KG1 (cell line): ENCODE measurements at places on chromosomes 16 and 17.

- no peak for DNase-seq
Measured at GRCh38 chr17:46082257-46082656, 83.2 kb downstream of the STH start.

DNA sequence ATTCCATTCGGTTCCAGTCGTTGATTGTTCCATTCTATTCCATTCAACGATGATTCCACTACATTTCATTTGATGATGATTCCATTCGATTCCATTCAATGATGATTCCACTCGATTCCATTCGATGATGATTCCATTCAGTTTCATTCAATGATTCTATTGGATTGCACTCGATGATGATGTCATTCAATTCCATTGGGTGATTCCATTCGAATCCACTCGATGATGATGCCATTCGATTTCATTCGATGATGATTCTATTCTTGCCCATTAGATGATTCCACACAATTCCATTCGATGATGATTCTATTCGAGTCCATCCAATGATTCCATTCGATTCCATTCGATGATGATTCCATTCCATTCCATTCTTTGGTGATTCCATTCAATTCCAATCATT, 1283.7 kb downstream of the TP53TG3F start:
- DNase-seq, result no peak

DNA sequence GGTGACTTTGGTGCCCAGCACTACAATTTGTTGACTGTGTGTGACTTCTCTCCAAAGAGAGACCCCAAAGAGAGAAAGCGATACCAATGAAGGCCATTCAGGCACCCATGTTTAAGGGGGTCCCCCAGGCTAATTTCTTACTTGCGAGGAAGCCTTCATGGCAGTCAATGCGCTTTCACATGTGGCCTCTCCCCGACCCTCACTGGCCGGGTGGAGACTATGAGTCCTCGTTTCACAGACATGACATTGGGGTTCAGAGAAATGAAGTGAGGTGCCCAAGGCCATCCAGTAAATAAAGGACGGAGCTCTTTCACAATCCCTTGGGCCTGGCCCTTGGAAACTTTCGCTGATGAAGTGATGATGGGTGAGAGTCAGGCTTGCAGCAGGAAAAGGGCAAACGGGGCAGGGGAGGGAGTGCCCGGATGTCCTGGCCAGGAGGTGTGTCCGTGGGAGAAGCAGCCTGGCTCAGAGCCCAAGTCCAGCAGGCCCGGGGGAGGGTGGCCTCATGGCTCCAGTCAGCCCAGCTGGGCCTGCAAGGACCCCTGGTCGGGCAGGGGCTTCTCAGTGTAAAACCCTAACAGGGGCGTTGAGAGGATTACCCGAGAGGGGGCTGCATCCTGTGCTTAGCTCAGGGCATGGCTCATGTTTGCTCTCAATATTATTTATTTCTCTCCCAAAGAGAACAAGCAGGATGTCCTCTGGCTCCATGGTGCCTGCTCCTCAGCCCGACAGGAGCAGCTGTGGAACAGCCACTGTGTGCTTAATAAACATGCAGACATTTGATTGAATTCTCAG, 14.7 kb downstream of the TBX2 start:
- no peak for DNase-seq

GRCh38 chr16:4123616-4124300, 7.5 kb upstream of the ADCY9 start:
- DNase-seq, result no peak

DNA sequence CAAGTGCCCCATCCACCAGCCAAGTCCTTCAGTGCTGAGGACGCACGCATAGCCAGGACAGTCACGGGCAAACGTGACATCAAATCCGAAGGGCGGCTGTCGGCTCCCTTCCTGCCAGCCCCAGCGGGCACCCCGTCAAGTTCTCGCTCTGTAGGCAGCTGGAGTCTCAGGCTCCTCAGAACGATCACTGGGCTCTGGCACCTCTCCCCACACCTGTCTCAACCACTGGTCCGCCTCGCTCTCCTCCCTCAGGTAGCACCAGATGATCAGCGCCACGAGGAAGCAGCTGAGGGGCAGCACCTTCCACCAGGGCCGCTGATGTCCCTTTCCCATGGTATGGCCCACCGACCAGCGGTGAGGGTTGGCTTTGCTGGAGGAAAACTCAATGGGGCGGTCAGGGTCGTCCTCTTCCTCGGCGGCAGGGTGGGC, 422 bp downstream of the UQCC4 start:
- no peak for DNase-seq

GRCh38 chr17:74987418-74987908, at the start of gene CDR2L:
TSS of gene CDR2L (plus strand) at chr17:74987632. CDS start at chr17:74988044, 412 bp downstream.
- peak; percentile 85 for DNase-seq

DNA sequence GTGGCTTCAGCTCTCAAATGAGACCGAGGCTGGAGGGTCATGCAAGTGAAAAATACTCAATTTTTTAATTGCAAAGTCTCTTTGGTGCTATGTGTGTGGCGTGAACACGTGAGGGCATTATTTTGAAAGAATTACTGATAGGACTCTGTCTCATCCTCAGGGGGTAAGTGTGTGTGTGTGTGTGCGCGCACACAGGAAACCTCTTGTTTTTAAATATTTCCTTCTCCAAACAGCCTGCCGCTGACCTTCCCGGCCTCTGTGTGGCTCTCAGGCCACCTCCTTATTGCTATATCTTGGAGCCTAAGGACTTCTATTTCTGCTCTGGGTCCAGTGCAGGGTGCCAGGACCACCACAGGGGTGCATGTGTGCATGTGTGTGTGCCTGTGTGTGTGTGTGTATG, 99.7 kb downstream of the CMIP start:
- DNase-seq, result peak; percentile 18

GRCh38 chr17:63258785-63259184, 187.3 kb downstream of the CYB561 start:
- DNase-seq, result no peak

GRCh38 chr16:12119562-12119961, 143.0 kb downstream of the SNX29 start:
- DNase-seq, result no peak

GRCh38 chr17:77311371-77311981, 170.7 kb downstream of the SEC14L1 start:
- no peak for DNase-seq
